ENCODE measurements at places on chromosomes 3 and 15. TPM values are rescaled to one million over a fixed set of nuclear protein-coding genes. Genes with fewer than 3 reads are reported as not detected.

Gene PLA2G4D
- total RNA-seq, result not detected

Gene RARRES1
- not detected for total RNA-seq

Gene CHRNA5
- 2.4 TPM for total RNA-seq

Gene ANKRD34C
- not detected for total RNA-seq

Gene LNP1
- 1.2 TPM for total RNA-seq

Gene CAMK2N2
- total RNA-seq, result not detected

Gene REC114
- not detected for total RNA-seq

Gene SH2D7
- total RNA-seq, result not detected

Gene LRRIQ4
- total RNA-seq, result not detected

Gene SYNPR
- total RNA-seq, result not detected

Gene TM4SF18
- total RNA-seq, result not detected

- no peak for DNase-seq
Measured at GRCh38 chr3:116877968-116878367, 168.4 kb downstream of the TUSC7 start.

DNA sequence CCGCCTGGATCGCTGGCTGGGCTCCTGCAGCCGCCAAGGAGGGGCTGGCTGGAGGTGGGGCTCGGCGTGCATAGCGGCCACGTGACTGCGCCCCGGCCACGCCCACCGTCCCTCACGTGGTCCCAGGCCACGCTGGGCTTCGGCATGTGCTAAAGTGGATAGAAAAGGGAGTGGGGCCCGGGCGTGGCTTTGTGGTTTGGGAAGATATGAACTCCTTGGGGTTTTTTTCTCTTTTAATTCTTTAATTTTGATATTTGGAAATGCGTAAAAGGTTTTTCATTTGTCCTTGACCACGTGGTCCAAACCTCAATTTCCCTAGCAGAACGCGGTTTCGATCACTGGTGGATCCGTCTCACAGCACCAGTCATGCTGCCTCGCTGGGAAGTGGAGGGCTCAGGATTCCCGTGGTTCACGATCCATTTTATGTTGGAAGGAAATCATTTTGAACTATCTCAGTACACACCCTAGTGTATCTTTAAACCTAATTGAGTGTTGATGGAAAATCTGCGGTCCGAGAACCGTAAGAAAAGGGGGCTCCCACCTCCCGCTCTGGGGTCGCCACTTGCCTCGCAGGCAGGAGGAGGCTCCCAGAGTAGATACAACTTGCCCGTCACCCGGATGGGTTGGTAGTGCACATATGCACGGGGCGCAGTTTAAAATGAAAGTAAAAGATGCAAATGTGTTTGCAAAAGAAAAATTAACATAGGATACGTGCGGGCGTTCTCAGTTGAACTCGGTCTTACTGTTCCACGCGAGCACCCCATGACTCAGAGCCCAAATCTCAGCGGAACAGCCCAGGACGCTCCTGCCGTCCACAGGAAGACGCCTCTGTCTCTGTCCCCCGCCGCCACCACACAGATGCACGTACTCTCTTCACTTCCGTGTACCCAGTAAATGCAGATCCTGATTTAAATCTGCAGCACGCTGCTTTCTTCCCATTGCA, 141.9 kb downstream of the PGPEP1L start:
- DNase-seq, result peak; percentile 82

DNA sequence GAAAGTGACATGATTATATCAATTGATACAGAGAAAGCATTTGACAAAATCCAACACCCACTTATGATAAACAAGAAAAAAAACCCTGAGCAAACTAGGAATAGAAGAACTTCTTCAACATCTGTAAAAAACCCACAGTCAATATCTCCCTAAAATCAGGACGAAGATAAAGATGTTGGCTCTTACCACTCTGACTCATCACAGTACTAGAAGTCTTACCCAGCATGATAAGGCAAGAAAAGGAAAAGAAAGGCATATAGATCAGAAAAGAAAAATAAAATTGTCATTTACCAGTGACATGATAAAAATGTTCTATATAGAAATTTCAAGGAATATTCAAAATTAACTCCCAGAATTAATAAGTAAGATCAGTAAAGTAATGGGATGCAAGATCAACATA, 7.2 kb upstream of the FBXW12 start:
- DNase-seq, result no peak

DNA sequence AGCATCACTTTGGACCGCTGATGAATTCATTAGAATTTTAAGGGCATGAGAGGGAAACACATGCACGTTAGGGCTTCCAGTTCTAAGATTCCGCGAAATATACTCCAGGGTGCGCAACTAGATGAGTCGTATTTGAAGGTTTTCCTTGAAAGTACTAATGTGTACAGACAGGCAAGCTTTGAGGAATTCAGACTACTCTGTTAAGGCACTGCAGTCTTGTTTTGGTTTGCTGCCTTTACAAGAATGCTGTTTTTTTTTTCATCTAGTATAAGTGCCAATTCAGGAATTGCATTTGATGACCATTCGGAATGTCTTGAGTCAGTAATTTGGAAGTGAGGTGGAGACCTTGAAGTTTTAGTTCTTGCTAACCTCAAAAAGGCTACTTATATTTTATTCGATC, 19.1 kb downstream of the TRNT1 start:
- DNase-seq, result no peak

DNA sequence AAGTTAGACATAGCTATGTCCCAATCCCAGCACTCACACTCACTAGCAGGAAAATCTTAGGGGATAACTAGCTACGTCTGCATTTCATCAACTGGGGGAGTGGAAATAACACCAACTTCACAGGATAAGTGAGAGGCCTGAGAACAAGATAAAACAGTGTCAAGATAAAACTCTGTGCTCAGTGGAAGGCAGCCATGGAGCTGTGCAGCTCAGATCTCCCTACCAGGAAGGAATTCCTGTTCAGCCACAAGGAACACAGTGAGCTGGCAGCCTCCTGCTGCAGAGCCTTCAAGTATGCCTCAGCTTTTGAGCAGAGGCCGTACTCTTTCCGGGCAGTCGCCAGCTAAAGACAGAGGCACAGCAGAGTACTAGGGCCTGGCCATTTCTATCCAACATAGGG, 115.8 kb upstream of the TOPAZ1 start:
- DNase-seq, result no peak

DNA sequence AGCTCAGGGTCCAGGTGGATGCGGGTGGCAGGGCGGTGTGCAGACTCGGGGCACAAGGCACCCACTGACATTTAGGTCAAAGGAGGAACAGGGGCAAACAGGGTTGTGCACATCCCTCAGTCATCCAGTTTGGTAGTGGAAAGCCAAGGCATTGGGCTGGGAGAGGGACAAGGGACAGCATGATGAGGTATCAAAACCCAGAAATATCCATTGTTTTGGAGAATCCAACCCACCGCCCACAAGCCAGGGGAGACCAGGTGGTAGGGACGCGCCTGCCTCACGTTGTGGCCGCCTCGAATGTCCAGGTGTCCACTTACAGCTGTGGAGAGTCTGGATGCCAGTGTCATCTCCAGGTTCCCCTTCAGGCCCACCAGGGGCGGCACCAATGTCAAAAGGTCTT, 33.3 kb downstream of the SLC41A3 start:
- no peak for DNase-seq

DNA sequence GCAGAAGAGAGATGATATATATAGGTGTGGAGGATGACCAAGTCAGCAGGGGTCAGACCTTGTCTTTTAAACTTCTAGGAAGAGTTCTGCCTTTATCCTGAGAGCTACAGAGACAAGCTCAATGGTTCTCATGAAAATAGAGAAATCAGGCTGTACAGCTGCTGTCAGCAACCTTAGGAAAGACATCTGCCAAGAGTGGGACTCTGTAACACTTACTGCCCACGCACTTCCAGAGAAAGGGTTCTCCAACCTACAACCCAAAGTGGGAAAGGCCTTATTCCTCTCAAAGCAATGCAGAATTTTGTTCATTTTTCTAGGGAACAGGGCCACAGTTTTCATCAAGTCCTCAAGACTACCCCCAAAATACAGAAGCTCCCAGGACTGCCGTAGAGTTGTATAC, 138.7 kb downstream of the STT3B start:
- no peak for DNase-seq

- DNase-seq, result no peak
Measured at GRCh38 chr3:133792171-133792763, 13.3 kb upstream of the SRPRB start.

DNA sequence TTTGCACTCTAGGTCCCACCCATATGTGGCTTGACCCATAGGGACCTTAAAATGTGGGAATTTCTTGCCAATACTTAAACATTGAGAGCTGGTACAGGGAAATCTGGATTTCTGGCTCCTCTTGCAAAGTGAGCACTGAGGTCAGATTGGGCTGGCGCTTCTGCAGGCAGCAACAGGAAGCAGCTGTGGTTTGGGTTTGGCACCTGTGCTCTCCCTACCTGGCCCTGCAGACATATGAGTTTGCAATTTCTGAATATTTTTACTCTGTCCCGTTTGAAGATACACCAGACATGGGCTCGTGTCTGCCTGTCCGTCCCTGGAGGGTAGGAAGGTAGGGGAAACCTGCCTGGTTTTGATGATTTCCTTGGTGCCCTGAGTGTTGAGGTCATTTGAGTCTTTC, 74.8 kb upstream of the SEC13 start:
- peak; percentile 66 for DNase-seq

DNA sequence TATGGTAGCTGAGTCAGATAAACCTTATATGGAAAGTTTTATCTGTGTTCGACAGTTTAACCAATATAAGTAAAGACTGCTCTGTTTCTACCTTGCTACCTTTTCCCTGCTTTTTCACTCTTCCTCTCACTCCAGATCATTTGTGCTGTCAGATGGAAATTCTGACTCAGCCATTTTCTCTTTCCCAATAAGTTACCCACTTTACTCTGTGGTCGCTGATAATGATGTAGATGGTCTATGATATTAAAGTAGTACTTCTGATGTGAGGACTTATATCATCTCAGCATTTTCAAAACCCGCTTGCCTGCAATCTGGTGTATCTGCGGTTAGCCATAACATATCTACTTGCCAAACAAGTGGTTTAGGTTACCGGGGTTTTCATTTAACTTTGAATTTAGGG, 15.0 kb upstream of the UTS2B start:
- DNase-seq, result no peak

DNA sequence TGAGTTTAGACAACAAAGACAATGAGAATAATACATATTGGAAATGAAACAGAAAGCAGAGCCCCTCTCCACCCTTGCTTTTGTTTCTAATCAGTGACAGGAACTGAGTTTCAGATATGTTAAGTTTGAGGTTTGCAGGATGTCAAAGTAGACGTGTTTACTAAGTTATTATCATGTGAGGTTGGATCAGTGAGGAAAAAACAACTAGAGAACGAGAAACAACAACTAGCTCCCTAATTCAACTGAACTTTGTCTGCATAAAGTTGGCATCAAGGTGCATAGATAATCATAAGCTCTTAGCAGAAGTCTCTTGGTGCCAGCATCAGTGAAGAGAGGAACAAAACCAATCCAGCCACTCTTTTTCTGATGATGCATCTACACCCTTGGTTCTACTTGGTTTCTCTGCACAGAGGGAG, 491.1 kb upstream of the NR2F2 start:
- DNase-seq, result peak; percentile 49

DNA sequence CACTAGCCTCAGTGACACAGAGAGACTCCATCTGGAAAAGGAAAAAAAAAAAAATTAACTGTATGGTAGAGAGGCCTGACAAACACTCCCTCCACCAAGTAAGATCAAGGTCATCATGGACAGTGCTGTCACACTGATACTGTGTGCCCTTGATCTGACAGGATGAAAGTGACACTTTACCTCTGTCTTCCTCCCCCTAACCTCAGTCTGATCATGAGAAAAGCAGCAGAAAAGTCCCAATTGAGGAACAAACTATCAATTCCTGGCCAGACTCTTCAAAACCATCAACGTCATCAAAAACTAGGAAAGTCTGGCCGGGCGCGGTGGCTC, 26.7 kb downstream of the PGPEP1L start:
- no peak for DNase-seq

- DNase-seq, result no peak
Measured at GRCh38 chr3:58609990-58610389, 32.8 kb upstream of the FAM107A start.

DNA sequence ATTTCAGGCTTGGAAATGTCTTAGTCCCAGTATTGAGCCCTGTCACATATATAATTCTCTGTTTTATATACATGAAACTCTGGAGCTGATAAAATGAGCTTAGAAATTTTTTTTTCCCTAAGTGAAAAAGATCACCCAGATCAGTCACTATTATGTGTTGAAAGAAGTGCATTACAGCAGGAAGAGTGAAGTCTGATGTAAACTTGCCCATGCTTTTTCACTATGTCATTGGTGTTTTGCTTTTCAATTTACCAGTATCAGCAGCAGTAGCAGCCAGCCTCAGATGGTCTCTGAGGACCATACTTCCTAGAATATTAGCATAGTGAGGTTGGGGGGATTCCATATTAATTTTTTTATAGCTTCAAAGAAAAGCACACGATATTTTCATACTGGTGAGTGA, 255.6 kb upstream of the KCNH8 start:
- no peak for DNase-seq

DNA sequence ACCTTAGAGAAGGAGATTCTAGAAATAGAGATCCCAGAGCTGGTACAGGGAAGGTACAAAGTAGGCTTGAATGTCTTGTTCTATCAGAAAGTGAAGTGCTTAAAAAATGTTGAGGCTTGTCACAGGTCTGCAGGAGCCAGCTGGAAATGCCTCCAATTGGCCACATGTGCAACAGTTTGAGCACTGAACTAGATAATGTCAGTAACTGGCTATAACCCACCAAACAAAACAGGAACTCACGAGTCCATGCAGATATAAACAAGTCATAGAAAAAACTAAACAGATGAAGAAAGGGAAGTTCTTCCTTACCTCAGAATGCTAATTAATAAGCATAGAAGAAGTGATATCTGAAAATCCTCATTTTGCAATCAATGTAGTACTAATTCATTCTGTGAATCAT, 11.9 kb upstream of the TF start:
- no peak for DNase-seq

- no peak for DNase-seq
Measured at GRCh38 chr3:109225516-109225915, 89.0 kb downstream of the C3orf85 start.
